Activated CD4-positive, CD25-positive, alpha-beta regulatory T cell treated with anti-CD3 and anti-CD28 coated beads, Interleukin-2, amount 50 U/mL, for 24 hours (primary cell): ENCODE measurements at places on chromosomes 6 and 20.

- no peak for ATAC-seq
Measured at GRCh38 chr6:117938311-117938995, 31.4 kb downstream of the SLC35F1 start.

- no peak for ATAC-seq
Measured at GRCh38 chr20:37397076-37397953, 51.4 kb downstream of the SRC start.

DNA sequence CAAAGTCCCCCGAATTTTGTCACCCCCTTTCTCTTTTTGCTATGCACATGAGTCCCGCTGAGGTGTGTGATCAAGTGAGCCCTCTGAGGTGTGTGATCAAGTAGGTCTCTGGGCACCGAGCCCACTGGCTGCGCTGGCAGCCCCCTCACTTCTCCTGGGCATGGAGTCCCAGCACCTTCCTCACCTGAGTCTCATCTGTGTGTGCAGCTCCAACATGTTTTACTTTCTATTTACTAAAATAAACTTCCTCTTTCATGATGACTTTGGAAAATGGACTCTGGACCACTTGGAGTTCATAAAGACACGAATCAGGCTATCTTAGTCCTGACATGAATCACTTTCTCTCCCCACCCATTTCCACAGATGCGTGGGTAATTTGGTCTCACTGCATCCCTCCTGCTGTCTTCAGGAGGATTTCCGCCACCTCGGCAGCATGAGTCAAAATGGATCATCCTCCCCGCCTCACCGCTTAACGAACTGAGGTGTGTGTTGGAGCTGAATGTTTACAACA lies 39.8 kb downstream of the PRDM1 start:
- ATAC-seq = peak; percentile 79

GRCh38 chr6:88775866-88776571 lies 187.4 kb downstream of the RNGTT start:
- ATAC-seq = peak; percentile 74

- no peak for ATAC-seq
Measured at GRCh38 chr20:38880952-38881735, 45.1 kb upstream of the FAM83D start.

- no peak for ATAC-seq
Measured at GRCh38 chr6:113411011-113411410, 446.1 kb upstream of the MARCKS start.

DNA sequence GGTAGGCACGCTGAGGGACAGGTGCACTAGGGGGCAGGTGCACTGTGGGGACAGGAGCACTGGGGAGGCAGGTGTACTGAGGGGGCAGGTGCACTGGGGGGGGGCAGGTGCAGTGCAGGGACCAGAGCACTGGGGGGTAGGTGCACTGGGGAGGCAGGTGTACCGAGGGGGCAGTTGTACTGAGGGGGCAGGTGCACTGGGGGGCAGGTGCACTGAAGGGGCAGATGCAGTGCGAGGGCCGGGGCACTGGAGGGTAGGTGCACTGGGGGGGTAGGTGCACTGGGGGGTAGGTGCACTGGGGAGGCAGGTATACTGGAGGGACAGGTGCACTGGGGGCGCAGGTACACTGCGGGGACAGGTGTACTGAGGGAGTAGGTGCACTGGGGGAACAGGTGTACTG lies 39.5 kb downstream of the DAAM2 start:
- no peak for ATAC-seq
